ENCODE measurements at places on chromosomes 2 and 18.

DNA sequence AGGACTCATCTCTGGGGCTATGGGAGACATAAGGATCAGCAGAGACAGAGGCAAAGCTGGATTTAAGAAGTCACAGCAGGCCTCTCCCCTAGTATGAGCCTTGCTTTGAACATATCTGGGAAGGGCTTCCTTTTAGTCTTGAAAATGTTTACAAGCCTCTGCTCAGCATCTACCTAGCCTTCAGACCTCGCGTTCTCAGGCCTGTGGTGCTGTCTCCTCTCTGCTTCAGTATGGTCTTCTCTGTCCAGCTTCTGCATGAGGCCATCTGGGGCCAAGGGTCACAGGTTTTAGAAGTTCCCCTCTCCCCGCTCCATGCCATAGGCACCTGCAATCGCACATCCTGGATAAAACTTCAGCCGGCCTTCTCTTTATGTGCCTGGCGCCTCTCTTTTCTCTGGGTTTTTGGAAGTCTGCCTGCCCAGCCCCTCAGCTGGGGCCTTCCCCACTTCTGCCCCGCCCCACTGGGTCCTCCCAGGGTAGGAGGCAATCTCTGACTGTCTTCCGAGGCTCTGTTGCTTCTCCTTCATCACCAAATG is 7.1 kb downstream of the ACTG2 start:
- DNase-seq: no peak

DNA sequence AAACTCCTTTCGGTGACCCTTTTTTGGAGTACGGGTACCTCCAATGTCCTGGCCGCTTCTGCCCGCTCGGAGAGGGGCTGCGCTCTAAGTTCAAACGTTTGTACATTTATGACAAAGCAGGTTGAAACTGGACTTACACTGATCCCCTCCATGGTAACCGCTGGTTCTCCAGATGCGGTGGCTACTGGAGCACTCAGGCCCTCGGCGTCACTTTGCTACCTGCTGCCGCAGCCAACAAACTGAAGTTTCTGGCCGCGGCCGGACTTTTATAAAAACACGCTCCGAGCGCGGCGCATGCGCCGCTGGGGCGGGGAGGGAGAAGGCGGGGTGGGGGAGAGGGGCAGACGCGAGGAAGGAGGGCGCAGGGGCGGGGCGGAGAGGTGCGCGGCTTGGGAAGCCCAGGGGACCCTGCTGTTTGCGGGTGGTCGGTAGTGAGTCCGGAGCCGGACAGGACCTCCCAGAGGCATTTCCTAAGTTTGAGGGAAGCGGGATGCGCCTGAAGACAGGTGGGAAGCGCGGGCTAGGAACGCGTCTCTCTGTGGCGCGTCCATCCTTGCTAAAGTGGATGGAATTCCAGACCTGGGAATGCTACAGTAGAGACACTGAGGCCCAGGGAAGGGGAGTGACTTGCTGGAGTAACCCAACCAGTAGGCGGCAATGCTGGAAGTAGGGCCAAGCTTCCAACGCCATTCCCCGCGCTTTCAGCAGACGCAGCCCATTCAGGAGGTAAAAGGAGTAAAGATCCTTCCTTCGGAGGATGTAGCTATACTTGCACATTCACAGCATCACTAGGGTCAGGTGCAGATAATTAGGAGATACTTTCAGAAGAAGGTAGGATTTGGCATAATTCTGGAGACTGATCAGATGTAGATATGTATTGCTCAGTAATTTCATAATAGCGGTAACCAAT is at the start of gene CXCR4:
CXCR4 (minus strand) TSS at position 241 of the 910 bp plus-strand sequence; CDS start at position 152, 89 bp downstream.
- peak; percentile 27 for DNase-seq

DNA sequence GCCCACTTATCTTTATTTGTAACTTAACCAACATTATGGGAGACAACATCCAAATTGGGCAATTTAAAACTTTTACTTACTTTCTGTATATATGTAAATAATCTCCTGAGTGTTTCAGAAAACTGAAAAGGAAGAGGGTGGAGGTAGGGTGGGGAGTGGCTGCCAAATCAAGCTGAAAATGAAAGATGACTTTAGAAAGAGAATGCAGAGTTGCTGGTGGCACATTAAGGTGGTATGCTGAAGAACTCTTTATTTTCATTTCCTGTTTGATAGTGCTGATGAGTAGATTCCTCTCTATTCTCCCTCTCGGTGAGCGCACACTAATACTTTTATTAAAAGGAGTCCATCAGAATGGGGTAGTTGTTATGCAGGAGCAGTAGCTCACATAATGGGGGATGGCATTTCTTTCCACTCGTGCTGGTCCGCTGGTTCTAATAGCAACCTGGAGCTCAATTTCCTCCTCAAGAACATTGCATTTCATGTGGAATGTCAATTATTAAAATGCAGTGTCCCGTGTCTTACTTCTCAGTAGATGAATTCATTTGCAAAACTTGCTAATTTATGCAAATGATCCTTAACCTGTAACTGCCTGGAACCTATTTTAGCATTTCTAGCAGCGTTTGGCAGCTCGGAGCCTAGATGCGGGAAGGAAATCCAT is 466.9 kb upstream of the HNRNPA3 start:
- no peak for DNase-seq

- DNase-seq: peak; percentile 35
These were observed 9.3 kb downstream of the MEX3C start for GRCh38 chr18:51188024-51188701.

GRCh38 chr18:59376351-59376935 is 17.4 kb upstream of the LMAN1 start:
- DNase-seq: no peak

DNA sequence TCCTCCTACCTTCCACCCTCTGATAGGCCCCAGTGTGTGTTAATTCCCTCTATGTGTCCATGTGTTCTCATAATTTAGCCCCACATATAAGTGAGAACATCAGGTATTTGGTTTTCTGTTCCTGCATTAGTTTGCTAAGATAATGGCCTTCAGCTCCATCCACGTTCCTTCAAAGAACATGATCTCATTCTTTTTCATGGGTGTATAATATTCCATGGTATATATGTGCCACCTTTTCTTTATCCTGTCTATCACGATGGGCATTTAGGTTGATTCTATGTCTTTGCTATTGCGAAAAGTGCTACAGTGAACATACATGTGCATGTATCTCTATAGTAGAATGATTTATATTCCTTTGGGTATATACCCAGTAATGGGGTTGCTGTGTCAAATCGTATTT is 46.8 kb upstream of the PDE1A start:
- DNase-seq: no peak

DNA sequence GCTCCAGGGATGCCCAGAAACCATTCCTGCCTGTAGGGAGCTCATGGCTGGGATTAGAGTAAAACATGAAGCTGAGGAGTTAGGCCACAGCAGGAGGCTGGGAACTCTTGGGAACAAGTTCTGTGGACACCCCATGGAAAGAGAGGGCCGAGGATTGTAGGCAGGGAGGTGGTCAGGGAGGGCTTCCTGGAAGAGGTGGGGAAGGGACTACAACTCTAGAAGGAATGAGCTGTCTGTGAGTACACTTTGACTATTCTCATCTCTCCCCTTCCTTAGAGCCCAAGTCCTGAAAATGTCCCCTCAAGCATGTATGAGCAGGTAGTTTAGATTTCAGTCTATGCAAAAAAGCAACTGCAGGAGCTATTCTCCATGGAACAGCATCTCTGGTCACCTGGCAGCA is 139.9 kb upstream of the GLI2 start:
- no peak for DNase-seq

DNA sequence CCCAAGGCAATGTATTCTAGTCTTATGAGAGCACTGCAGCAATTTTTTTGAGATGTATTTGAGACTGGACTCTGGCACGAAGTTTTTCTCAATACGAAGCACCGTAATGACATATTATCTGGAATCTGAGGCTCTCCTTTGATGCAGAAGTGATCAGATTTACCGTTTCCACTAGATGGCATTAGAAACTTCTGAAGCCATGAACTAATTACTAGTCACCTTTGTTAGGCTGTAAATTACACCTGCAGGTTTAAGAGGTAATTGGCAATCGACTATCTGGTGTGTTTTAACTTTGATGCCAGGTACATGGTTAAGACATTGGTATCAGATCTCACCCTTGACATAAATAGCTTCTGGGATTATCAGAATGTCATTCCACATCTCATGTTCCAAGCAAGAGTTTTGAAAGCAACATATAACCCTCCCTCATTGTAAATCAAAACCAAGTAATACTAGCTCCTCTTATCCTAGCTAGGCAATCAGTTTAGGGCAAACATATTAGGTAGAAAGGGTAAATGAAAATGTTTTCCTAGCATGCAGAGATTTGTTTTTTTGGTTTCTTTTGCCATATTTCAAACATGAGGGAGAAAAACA is 254.6 kb upstream of the SPRED2 start:
- DNase-seq: peak; percentile 24

- DNase-seq: no peak
These were observed 558.2 kb upstream of the TNP1 start for GRCh38 chr2:217418090-217418489.

DNA sequence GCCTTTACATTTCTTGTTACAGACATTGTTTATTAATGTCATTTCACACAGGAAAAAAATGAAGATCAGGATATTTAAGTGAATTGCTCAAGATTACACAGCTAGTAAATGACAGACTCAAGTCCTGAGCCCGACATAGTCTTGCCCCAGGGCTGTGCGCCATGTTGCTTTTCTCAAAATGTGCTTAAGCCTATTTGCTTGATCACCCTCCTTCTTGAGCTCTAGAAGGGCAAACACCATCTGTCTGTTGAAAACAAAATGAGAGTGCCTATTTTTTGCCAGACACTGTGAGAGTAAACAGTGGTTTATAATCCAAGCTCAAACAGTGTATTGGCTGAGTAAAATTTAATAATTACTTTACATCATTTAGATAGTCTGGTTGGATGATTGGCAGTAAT is 34.8 kb upstream of the HNMT start:
- peak; percentile 14 for DNase-seq

Data from epithelial cell of esophagus (primary cell).